CD4-positive, alpha-beta T cell treated with Interferon gamma for 1 hour (primary cell): ENCODE measurements at places on chromosomes 6 and 20.

DNA sequence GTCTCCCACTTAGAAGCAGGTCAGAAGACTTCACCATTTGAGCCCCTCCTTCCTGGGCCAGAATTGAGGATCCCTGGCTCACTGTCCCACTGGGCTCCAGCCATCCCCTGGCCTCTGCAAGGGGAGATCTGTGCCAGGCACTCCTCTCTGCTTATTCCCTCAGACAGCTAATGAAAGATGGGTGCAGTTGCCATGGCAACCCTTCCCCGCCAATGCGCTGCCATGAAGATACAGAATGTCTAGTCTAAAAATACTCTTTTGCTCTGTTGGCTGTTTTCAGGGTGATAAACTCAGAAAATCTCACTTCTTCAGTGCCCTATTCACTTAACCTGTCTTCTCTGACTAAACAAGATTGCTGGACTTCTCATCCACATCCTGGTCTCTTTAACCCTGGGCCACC is 13.6 kb upstream of the TTLL2 start:
- DNase-seq, result no peak

DNA sequence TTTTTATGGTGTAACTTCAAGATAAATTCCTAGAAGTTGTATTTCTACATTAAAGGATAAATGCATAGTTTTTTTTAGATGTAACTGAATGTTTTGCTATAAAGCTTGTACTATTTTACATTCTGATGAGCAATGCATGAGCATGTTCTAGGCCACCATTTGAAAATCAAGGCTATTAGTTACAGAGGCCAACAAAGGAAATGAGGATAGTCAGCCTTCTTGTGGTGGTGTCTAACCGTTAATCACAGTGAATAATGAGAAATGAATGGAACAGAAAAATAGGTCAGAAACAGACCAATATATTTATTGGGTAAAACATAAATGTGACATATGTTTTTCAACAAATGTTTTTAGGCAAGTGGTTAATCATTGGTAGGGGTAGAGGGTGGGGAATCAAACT is 37.6 kb upstream of the L3MBTL3 start:
- no peak for DNase-seq

GRCh38 chr6:151286214-151286613 is 46.4 kb downstream of the AKAP12 start:
- no peak for DNase-seq

GRCh38 chr20:10578607-10579006 is 95.2 kb downstream of the JAG1 start:
- no peak for DNase-seq

- DNase-seq, result no peak
Observed at GRCh38 chr6:107184435-107184834, 69.1 kb upstream of the BEND3 start.

DNA sequence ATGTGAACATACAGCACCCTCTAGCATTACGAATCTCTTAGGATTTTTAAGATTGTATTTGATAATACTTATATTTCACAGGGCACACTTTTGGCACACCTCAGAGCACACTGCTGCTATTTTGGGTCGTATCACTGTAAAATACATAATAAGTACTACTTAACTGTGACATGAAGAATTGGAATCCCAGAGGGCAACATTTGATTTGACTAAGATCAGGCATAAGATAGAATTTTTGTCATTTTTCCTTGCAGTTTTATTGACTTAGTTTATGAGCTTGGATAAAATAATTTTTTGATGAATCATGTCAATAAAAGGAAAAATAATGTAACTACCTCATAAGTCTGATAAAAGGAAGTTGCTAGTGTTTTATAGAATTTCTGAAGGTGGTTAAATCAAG is 22.4 kb downstream of the MRS2 start:
- no peak for DNase-seq

GRCh38 chr6:20205722-20206161 is 6.5 kb downstream of the MBOAT1 start:
- DNase-seq, result peak; percentile 7
